NCI-H1105 (cell line): ENCODE measurements at places on chromosomes 1 and 21.

- no peak for DNase-seq
These were observed 42.5 kb downstream of the ITPKB start for GRCh38 chr1:226696547-226696946.

GRCh38 chr1:20442920-20443625 lies 42.9 kb downstream of the CAMK2N1 start:
- no peak for DNase-seq

DNA sequence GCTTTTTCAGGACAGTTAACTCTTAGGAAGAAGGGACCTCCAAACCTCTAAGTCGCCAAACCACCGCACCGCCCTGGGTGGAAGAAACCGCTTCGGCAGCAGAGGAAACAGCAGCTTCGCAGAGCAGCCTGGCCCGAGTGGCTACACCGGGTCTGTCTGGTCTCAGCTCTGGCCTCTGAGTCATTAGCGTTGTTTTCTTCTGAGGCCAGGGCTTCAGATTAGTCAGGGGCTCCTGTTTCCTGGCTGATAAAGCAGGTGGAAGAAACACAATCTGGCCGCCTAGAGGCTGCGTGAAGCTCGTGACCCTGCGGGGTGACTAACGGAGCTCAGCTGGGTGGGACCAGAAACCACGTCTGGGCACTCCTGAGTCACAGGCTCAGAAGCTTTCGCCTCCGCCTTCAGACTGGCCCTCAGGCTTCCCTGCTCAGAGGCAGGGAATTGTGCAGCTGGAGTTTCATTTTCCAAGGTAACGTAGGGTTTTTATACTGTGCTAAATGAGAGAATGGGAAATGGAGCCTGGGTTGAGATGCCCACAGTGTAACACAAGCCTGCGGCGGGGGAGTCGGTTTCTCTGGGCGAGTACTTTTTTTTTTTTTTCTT lies 44.9 kb downstream of the CHAF1B start:
- no peak for DNase-seq

GRCh38 chr1:92913093-92913819 lies 48.0 kb downstream of the DIPK1A start:
- DNase-seq = no peak

DNA sequence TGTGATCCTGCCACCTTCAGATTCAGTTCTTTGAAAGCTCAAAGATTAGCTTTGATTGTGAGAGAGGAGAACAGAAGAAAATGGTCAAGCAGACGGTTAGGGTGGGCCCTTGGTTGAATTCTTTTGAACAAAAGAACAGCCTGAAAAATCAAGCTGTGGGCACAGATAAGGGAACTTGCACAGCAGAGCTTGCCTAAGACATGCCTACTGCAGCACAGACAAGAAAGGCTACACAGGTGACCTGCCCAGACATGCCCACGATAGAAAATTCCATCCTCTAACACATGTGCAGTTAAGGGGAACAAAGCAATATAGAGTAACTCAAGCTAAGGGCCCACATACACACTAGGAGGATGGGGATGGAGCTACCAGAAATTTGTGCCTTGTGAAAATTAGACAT lies 512.5 kb upstream of the LRRC7 start:
- DNase-seq = peak; percentile 21

DNA sequence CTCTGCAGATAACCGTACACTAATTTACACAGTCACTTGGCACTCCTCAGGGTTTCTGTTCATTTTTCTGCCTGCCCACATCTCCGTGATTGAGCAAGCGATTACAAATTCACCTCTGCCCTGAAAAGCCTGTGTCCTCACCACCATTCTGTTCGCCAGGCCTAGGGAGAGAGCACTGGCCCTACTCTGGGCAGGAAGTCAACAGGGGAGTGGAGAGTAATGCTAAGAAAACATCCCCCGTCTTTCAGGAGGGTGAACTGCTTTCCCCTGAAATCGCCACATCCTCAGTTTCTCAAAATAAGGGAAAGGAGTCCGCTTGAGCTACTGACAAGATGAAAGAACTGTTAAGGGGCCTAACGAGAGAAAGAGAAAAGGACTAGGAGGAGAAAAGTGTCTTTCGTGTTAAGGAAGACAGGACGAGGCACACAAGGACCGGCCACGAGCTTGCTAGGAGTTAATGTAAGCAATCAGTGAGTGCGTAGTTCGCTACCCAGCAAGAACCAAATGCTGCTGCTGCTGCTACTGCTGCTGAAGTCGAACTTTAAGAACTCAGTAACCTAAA lies 632 bp downstream of the PEX19 start:
- no peak for DNase-seq

DNA sequence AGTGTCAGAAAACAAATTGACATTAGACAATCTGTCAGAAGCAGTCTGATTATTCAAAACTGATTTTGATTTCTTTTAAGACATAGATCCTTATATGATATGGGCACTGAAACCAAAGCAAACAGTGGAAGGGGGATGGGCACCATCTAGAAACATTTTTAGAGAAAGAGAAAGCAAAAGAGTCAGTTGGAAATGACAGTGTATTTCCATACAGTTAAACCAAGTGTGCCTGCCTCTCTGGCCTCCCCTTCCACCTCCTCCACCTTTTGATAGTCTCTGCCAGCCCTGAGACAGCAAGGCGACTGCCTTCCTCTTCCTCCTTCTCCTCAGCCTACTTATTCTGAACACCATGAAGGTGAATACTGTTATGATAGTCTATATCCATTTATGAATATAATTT lies 949.7 kb downstream of the AMY1C start:
- DNase-seq = no peak

DNA sequence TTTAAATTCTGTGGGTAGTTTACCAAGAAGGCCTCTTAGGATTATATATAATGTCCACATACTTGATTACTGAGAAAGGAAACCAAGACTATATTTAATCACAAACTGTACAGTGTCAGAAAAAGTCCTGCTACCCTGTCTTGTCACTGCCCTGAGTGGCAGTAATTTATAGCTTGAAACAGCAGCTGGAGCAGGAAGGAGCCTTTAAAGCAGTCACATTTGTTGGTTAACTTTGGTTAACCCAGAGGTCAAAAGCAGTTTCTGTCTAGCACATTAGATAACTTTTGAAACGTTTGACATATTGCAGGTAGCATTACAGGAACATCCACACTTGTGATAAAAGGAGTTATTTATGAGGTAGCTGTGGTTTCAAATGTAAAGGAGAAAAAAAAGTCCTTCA lies 161.7 kb downstream of the ROR1 start:
- no peak for DNase-seq

DNA sequence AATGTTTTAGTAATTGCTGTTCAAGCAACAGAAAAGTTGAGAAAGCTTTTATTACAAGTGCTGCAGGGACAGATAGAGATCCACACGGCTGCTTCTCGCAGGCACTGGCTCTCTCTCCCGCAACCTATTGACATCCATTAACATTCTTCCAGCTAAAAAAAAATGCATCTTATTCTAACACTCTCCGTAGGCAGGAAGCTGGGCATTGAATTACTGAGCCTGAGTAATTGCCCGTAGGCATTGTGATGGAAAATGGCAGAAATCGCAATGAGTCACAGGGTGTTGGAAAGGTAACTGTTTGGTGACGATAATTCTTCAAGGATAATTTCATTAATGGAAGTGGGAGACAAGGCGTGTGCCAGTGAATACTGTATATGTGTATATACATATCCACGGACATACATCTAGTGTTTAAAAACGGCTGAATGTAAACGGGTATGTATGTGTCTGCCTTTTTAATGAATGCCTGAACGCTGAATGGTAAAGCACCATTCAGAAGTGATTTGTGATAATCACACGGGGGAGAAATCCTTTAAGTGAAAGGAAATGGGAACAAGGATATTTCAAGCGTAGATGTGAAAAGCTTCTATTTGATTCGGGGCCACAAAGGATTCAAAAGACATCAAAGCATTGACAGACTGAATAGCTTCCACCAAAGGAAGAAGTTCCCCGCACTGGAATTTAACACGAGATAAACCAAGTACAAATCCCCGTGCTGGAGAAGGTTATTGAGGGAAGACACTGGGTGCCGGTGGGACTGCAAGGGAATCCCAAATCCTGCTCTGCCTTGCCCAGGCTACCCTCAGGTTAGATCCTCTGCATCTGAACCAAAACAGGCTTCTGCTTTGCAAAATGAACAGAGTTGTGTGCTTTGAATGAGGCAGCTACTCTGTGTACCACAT lies 567.2 kb downstream of the NPHP4 start:
- peak; percentile 33 for DNase-seq

DNA sequence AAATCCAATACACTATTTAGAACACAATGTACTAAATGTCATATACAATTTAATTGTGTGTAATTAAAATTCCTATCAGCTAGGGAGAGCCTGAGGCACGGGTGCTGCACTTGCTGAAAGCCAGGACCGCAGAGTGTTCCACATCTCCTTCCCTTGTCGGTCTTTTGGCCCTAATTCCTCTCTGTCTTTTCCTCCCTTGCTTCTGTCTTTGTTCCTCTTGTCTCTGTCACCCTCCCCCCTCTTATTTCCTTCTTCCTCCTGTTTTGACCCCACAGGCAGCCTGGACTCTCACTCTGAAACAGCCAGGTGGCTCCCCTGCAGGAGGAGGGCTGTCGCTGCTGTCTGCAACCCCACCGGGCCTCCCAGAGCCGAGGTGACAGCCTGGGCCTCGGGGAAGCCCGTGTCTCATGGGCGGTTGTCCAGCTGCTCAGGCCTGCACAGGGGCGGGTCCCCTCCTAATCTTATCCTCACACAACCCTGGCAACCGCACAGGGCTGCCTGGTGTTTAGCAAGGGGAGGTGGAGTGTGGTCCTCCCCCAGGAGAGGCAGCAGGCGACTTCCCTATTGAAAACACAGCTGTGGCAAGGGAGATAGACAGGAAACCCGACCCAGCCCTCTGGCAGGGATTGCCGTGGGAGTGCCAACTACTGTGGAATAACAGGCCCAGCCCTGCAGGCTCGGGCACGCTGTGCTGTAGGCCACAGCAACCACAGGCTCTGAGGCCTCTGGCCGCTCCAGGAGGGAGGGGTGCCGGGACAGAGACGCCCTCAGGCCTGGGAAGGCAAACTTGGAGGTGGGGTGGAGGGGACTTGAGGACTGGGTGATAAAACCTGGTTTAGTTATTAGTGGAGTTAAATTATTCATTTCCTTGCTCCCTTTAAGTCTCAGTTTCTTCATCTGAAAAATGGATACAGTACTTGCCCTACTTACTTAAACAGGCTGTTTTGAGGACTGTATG lies 68.8 kb upstream of the WDR26 start:
- DNase-seq = peak; percentile 76

GRCh38 chr21:34307991-34308532 lies 55.7 kb upstream of the KCNE2 start:
- DNase-seq = no peak

DNA sequence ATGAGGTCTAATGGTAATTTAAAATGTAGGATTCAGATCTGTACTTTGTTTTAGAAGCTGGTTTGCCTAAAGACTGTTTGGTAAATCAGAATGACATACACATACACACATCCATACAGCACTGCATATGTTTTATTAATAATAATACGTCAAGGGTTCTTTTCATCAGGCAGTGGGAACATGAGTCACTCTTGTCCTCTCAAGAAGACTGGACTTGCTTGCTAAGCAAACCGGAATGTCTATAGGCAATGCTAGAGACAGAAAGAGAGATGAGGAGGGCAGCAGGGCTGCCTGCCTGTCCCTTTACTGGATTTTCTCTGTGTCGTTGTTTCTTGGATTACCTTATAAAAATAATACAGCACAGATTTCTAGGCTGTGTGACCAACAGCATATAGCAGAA lies 119.1 kb upstream of the GALNT2 start:
- no peak for DNase-seq

- DNase-seq = no peak
These were observed 237.4 kb downstream of the LMX1A start for GRCh38 chr1:165119086-165119485.

- no peak for DNase-seq
These were observed 8.6 kb downstream of the NECTIN4 start for GRCh38 chr1:161080441-161081405.

DNA sequence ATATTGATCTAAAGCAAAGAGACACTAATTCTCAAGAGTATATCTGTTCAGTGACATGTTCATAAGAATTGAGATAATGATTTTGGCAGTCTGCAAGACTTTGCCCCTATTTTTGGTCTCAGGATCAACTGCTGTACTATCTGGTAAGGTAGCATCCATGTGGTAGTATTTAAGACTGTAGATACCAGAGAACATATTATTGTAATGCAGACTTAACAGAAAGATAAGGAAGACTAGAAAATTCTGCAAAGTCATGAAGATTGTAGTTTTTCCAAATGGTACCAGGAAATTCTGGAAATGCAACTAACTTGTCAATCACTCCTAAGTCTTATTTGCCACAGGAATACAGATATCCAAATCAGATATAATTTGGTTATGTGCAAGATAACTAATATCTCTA lies 35.1 kb downstream of the RNF2 start:
- no peak for DNase-seq

DNA sequence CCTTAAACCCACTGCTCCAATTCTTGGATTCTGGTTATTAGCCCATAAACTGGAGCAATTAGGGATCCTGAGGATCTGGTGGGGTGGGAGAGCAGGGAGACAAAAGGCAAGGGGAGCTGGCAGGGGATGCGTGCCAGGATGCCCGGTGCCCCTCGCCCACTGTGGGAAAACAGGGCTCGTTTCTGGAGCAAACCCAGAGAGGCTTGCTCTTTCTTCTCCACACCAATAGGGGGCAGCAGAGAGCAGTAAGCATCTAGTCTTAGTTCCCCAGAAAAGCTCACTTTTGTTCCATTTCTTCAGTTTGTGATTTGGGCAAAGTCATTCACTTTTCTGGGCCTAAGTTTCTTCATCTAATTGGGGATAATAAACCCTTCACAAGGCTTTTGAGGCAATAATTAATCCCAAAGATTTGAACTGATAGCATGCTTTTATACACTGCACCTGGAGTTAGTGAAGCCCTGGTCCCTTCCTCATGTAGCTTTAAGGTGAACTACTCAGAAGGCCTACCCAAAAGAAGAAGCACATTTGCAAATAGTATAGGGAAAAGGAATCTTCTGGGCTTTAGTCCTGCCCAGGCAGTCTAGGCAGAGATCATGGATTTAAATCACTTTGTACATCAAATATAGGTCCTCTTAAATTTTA lies 160.6 kb upstream of the USP24 start:
- DNase-seq = no peak

- no peak for DNase-seq
These were observed 15.2 kb downstream of the STYXL2 start for GRCh38 chr1:167109125-167109524.
